Body of pancreas (tissue), 4 donors: ENCODE measurements at places on chromosomes 6 and 20. TPM values are rescaled to one million over a fixed set of nuclear protein-coding genes. Genes with fewer than 3 reads are reported as not detected.

PMEPA1 gene
- total RNA-seq, result 22.7 TPM

SPEF1 gene
- 0.66 TPM for total RNA-seq

PDE10A gene
- 16.8 TPM for total RNA-seq

AAR2 gene
- 16.3 TPM for total RNA-seq

HLA-C gene
- 364 TPM for total RNA-seq

SDHAF4 gene
- total RNA-seq, result 3.0 TPM

HLA-A gene
- 104 TPM for total RNA-seq

ARG1 gene
- not detected for total RNA-seq

DNA sequence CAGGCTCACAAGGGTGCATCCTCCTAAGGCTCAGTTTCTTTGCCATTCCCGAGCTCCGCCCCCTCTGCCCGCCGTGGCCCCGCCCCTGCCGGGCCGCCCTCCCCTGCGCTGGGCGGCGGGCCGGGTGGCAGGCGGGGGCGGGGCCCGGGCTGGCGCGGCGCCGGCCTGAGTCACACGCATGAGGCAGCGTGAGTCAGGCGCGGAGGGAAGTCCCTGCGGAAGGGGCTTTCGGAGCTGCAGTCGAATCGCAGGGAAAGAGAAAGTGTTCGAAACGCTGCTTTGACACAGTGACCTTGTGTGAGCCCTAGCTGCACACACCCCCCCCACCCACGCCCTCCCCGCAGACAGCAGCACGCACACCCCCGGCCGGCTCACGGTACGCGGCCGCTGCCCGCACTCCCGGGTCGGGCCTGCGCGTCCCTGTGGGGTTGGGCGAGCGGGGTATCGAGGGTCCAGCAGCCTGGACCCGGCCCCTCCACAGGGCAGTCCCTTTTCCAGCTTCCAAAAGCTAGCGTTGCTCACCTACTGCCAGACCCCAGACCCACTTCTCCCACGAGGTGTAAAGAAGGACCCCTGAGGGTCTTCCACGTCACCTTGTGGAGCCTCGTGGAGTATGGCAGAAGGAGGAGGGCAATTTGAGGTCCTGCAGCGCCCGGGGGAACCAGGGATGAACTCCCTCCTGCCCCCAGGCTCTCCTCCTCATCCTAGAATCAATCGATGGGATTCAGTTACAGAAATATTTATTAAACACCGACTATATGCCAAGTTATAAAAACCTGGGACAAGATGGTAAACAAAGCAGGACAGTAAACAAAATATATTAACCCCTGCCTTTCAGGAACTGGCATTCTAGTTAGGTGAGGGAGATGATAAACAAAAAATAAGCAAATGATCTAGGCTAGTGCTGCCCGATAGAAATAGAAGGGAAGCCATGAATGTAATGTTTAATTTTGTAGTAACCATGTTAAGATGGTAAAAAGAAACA lies 12.4 kb upstream of the HMGA1 start:
- H3K4me3 ChIP-seq, result peak overlapping the region; percentile 54
- H3K4me1 ChIP-seq, result peaks cover 12% of the 10 kb centered on the region
- no peaks in the 10 kb centered on the region for H3K27me3 ChIP-seq
- no peaks in the 10 kb centered on the region for H3K36me3 ChIP-seq

- H3K27ac ChIP-seq, result no peak overlapping the region
- no peak overlapping the region for H3K4me3 ChIP-seq
- H3K4me1 ChIP-seq, result no peaks in the 10 kb centered on the region
- no peaks in the 10 kb centered on the region for H3K27me3 ChIP-seq
Observed at GRCh38 chr20:57048027-57048869, 218.2 kb downstream of the BMP7 start.

DNA sequence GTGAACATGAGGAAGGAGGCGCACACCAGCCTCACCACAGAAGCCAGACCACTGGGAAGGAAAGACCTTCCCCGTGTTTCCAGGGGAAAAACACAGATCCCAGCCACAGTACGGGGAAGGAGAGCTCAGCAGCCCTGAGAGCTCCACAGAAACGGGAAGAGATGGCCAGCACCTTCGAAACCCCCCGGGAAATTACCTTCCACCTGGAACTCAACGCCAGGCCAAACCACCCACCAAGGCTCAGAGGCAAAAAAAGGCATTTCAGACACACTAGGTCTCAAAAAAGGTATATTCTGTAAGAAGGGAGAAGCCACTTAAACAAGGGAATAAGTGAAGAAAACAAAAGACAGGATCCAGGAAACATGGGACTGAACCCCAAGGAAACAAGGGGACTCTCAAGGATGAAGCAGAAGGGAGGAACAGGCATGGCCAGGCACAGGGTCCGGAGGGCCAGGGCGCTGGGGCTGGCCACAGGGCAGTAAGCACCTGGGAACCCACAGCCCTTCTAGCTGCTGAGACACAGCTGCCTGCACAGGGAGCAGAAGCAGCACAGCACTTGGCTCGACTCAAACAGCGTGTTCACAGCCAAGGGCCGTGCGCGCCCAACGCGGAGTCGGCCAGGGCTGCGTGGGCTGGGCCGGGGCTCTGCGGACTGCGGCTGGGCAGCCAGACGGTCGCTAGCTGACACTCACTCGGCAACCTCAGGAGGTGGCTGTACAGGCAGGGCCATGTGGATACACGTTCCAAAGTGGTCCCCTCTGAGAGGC lies 44.6 kb downstream of the TAF4 start:
- no peak overlapping the region for H3K4me3 ChIP-seq
- no peaks in the 10 kb centered on the region for H3K27me3 ChIP-seq
- DNase-seq, result peak; percentile 50

- DNase-seq, result no peak
- H3K27me3 ChIP-seq, result no peaks in the 10 kb centered on the region
- no peak overlapping the region for H3K4me3 ChIP-seq
- H3K36me3 ChIP-seq, result no peaks in the 10 kb centered on the region
- no peaks in the 10 kb centered on the region for H3K4me1 ChIP-seq
Observed at GRCh38 chr6:137794516-137795201, 72.4 kb upstream of the TNFAIP3 start.

- H3K4me3 ChIP-seq, result no peak overlapping the region
- no peak for DNase-seq
- H3K4me1 ChIP-seq, result peaks cover 6% of the 10 kb centered on the region
- H3K36me3 ChIP-seq, result no peaks in the 10 kb centered on the region
Observed at GRCh38 chr20:47551222-47551621, 49.5 kb downstream of the NCOA3 start.

DNA sequence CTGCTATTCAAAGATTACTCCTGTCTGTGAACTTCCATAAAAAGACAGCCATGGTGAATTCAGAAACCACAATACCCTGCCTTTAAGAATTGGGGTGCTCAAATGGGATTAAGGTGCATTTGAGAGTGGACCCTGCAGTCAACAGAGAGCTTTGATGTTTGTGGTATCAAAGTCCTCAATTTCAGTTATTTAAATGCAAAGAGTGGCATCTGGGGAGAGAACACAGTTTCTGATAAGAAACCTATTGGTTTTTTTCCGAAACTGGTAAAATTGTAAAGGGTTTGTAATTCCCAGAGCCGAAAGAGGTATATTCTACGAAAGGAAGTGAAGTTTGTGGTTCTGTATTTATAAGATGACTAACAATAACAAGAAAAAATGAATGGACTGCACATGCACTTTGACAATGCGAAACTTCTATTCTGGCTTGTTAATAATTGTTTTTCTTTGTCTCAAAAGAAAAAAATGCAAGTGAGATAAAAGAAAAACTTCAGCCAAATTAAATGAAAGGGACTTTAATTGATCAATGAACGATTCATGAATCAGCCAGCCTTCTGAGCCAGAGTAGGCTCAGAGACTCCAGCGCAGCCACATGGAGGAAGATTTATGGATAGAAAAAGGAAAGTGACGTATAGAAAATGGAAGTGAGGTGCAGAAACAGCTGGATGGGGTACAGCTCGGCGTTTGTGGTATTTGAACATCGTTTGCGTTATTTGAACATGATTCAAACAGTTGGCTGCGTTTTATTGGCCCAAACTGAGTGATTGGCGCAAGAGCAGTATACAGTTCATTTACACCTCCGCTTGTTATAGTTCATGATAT lies 70.5 kb upstream of the DUSP22 start:
- H3K36me3 ChIP-seq, result no peaks in the 10 kb centered on the region
- H3K27ac ChIP-seq, result no peak overlapping the region
- no peaks in the 10 kb centered on the region for H3K27me3 ChIP-seq
- H3K4me1 ChIP-seq, result no peaks in the 10 kb centered on the region
- DNase-seq, result no peak

GRCh38 chr20:64065062-64065973 lies 2.3 kb downstream of the TCEA2 start:
- peaks cover 28% of the 10 kb centered on the region for H3K4me1 ChIP-seq
- no peak overlapping the region for H3K4me3 ChIP-seq
- DNase-seq, result no peak
- H3K27ac ChIP-seq, result no peak overlapping the region

GRCh38 chr6:29763491-29764289 lies 40.5 kb downstream of the HLA-F start:
- H3K36me3 ChIP-seq, result no peaks in the 10 kb centered on the region
- no peaks in the 10 kb centered on the region for H3K4me1 ChIP-seq
- H3K4me3 ChIP-seq, result no peak overlapping the region

GRCh38 chr6:168493976-168494375 lies 53.0 kb downstream of the SMOC2 start:
- DNase-seq, result no peak
- H3K27me3 ChIP-seq, result no peaks in the 10 kb centered on the region
- H3K4me3 ChIP-seq, result no peak overlapping the region
- no peaks in the 10 kb centered on the region for H3K4me1 ChIP-seq

DNA sequence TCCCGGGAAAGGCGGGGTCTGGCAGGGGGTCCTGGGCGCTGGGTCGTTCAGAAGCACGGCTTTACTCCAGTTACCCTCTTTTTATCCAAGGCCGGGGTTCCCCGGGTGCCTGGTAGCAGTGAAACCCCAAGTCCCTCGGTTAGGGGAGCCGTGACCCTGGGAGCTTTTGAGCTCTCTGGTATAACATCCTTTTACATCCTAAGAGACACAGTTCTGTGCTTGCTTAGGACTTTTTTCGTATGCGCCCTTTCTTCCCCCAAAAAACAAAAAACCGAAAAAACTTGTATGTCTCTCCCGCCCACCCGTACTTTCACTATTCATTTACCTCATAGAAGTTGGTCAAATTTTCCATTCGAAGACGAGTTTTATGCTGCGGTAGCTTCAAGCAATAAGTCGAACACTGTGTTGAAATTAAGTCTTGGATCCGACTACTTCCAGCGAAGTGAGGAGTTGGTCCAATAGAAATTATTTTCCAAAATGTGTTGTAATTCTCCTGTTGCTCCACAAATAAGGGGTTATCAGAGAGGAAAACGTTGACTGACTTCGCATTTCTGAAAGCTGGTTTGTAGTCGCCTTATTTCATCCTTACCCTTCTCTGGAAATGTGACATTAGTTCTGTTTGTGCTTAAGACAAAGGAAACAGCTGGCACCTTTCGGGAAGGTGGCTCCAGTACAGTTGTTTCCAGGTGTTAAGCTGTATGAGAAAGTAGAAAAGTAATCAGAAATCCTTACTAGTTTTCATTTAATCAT lies 816 bp upstream of the MAN1A1 start:
- H3K27me3 ChIP-seq, result no peaks in the 10 kb centered on the region
- peaks cover 29% of the 10 kb centered on the region for H3K4me1 ChIP-seq
- DNase-seq, result no peak
- H3K27ac ChIP-seq, result peak overlapping the region; percentile 91
- H3K36me3 ChIP-seq, result no peaks in the 10 kb centered on the region
